ENCODE measurements at places on chromosomes 6 and 20.

GRCh38 chr20:11981366-11981947, 63.8 kb downstream of the BTBD3 start:
- DNase-seq, result no peak

DNA sequence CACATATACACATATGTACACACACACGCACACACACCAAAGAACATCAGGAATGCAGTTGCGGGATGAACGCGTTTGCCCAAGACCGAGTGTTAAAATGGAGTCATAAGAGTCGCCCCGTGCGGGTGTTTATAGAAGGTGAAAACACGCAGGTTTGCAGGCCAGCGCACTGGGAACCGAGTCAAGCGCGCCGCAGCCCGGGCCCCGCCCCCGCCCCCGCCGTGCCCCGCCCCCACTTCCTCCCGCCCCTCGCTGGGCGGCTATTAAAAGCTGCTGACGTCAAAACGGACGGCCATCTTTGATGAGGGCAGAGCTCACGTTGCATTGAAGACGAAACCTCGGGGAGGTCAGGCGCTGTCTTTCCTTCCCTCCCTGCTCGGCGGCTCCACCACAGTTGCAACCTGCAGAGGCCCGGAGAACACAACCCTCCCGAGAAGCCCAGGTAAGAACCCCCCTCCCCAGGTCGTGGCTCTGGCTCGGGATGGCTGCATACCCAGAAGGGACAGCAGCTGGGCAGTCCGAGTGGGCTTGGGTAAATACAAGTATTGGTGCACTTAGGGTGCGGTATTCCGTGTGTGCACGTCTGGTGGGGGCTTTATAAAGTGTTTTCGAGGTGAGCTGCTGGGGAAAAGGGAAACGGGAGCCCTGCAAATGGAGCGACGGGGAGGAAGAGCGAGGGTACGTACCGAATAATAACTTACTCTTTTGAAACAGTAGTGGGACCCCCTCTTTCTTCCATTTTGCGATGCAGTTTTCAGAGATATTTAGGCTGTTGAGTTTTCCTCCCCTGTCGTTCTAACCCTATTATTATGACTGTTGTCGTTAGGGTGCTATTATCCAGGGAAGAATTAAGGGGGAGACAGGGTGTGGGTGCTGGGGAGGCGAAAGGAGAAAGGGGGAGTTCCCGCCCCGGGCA, at the start of gene SNAP25:
Gene SNAP25, plus strand, starts transcription at position 295 of the 916 bp plus-strand sequence. CDS start 56,662 bp downstream, outside the sequence.
- DNase-seq, result peak; percentile 58

DNA sequence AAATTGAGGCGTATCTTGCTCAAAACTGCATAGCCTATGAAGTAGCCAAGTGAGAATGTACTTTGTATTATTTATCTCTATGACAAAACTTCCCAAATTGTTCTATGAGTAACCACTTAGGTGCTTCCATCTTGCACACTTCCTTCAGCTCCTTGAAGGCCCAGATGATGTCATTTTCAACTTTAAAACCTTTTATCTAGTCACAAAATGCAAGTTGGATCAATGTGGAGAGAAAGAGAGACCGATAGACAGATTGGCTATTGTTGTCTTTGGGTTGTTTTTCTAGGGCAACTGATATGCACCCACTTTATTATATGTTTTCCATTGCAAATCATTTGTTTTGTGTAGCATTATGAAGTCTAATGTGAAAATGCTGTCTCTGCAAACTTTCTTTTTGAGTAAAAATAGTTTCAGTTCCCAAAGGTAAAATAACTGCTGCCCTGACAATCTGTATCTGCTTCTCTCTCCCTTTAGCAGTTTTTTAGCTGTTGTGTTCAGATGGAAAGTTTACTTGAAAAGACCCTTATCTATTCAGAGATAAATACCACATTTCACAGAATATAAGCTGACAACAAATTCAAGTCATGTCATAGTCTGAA, 73.7 kb upstream of the CITED2 start:
- DNase-seq, result no peak

DNA sequence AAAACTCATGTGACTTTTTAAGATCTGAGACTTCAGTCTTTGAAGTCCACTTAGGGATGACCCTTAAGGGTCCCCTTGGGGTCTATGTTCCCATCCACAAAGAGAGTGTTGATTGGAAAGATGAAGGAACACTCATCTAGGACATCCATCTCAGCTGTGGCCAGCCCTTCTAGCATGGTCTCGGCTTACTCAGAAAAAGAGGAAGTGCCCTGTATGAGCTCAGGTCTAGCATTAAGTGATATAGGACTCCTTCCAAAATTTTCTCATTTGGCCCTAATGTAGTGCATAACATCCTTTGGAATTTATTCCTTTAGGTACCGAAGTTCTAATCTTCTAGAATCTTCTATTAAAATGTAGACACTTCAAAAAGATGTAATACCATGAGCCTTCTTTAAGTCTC, 77.4 kb downstream of the NDUFAF5 start:
- DNase-seq, result no peak

DNA sequence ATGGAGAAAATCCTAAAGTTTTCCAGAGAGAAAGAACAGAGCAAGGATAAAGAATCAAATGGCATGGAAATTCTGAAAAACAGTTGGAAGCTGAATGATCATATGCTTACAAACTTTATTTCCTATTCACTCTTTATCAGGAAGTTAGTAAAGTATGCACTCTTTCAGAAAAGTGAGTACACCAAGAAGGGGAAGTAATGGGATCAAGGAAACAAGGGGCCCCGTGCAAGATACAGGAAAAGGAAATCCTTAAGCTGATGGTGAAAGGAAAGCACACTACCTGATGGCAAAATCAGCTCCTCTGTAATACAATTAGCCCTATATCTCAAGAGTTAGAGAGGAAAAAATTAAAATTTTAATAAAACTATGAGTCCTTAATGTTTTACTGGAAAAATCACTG, 14.0 kb downstream of the CALHM6 start:
- no peak for DNase-seq

DNA sequence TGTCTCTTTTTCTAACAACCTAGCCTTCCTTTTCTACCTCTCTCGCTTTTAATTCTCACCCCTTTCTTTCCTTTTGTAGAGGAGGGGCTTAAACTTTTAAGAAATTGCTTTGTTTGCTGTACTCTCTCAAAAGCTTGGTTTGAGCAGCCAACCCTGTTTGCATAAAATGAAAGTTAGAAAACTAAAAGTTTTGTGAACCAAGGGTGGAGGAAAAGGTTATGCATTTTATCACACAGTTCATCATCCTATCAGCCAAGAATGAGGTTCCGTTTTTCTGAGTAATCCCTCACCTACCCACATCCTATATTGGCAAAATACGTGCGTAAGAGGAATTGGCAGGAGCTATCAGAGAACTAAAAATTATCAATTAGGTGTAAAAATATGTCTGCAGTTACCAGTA, 42.8 kb upstream of the LOC128125822 start:
- no peak for DNase-seq

Data from foreskin melanocyte (primary cell).